HT-29 (cell line): ENCODE measurements at places on chromosomes 12 and 14.

- no peak for DNase-seq
Observed at GRCh38 chr12:107368586-107368985, 275.2 kb upstream of the CRY1 start.

GRCh38 chr12:109594556-109595317, 21.1 kb downstream of the MVK start:
- no peak for DNase-seq

DNA sequence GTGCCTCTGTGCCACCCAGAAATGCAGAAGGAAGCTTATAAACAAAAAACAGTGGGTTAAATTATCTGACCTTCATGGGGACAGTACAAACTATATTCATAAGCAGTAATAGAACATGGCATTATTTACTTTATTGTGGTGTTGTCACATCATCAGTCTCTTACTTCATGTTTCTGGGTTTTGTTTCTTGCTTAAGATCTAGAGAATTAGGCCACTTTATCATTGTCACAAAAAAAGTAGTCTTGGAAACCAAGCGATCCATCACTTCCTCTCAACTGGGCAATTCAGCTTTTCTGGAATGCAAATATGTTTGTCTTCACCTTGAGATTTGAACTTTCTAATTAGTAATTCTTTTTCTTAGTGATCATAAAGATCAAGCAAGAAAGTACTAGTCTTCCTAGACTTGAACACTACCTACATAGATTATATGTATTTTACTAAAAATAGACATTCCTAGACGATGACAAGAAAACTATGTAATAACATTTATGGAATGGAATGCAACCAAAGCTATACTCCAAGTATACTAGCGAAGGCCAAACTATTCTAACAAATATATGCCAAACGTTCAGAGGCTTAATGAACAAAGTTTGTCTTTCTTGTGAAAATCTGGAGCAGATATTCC, 363.4 kb downstream of the DAD1 start:
- DNase-seq: no peak

GRCh38 chr14:34502545-34503225, 36.8 kb downstream of the EAPP start:
- no peak for DNase-seq

DNA sequence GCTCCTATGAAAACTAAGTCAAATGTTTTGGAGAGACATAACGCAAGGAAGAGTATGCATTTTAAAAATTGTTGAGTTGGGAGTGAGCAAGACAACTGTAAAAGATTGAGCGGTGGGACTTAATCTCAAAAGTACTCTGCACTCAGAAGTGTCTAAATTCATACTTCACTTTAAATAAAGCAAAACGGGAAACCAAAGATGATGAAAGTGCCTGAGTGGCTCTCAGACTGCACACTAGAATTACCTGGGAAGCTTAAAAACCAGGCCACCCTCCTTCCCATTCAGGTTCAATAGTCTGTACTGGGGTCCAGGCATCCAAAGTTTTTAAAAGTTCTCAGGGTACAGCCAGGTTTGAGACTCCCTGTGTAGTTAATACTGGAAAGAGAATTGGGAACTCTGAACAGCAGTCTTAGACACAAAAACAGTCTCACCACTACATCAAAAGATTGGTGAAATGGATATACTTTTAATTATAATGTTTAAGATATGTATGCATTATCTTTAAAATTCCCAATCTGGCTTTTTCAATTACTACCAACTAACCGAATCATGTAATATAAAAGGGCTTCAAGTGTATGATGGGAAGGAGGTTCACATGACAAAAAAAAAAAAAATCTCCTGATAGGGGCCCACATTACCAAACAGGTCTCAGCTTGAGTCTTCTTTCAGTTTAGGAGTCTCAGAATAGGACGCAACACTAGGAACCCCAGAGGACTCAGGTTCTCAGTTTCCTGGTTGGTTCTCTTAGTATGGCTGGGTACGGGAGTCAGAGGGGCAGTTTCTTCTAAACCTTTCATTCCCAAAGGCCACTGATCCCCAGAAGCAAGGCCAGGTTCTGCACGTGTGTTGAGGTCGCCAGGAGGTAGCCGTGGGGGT, 1.0 kb downstream of the HOMEZ start:
- peak; percentile 15 for DNase-seq

- no peak for DNase-seq
Observed at GRCh38 chr14:61247935-61248334, 33.2 kb downstream of the TMEM30B start.

DNA sequence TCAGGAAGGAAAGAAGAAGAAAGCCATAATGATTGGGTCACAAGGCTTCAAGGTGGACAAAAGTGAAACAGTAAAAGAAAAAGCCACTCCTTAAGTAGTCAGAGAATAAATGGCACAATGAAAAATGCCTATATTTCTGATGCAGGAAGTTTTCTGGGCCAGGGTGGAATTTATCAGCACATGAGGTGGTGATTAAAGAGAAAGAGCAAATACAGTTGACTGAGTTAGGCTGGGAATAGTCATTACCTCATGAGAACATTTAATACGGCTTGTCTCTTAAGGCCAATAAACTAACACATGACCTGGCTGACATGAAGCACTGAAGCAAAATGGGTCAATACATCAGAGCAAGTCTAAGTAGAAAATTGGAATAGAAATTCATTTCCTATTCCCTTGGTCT, 499.7 kb downstream of the TMTC2 start:
- no peak for DNase-seq

- no peak for DNase-seq
Observed at GRCh38 chr12:24948757-24949722, at the start of gene BCAT1. BCAT1 (minus strand) TSS chr12:24949101; CDS start chr12:24948932, 169 bp downstream.

DNA sequence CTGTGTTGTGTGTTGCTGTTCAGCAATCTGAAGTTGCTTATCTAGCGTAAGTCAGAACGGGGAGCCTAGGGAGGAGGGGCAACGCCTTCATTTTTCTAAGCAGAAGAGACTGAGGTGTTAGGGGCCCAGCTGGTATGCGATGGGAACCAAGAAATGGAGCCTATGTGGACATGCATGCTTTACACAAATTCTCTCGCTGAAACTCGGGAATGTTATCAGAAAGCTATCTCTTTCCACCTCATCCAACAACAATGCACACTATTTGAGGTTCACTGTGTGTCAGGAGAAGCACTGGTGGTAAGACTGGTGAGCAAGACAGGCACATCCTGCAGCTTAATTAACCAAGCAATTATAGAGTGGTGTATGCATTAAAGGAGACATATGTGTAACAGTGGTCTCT, 89.7 kb downstream of the NRXN3 start:
- no peak for DNase-seq

- peak; percentile 39 for DNase-seq
Observed at GRCh38 chr12:60394665-60395064, 798.8 kb downstream of the SLC16A7 start.

- DNase-seq: no peak
Observed at GRCh38 chr12:66197495-66197921, 8.5 kb downstream of the IRAK3 start.

DNA sequence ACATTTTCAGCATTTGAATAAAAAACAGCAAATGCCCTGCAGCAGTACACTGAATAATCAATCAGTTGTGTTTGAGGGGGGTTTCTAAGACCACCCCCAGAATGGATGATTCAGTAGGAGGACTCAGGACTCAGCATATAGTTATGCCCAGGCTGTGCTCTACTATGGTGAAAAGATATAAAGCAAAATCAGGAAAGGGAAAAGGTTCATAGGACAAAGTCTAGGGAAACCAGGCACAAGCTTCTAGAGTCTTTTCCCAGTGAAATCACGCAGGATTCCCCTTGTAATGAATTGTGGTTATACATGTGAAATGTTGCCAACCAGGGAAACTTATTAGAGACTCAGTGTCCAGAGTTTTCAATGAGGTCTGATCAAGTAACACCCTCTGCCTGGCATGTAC, 25.0 kb upstream of the SLC17A8 start:
- no peak for DNase-seq

DNA sequence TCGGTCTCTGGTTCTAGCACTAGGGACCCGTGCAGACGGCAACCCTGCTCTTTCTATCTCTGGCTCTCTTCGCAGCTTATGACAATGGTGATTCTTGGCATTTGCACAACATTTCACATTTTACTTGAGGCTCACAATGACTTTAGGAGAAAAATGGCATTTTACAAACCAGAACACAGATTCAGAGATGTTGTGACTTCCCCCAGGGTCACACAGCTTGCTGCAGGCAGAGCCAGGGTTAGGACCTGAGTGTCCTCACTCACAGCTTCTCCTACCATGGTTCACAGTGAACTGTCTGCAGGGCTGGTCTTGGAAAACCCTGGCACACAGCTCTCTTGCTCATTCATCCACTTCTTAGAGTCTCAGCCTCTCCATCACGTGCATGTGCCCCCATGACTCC, 23.7 kb downstream of the P2RX7 start:
- DNase-seq: no peak

- DNase-seq: peak; percentile 59
Observed at GRCh38 chr12:111788178-111788654, 21.5 kb downstream of the ALDH2 start.

DNA sequence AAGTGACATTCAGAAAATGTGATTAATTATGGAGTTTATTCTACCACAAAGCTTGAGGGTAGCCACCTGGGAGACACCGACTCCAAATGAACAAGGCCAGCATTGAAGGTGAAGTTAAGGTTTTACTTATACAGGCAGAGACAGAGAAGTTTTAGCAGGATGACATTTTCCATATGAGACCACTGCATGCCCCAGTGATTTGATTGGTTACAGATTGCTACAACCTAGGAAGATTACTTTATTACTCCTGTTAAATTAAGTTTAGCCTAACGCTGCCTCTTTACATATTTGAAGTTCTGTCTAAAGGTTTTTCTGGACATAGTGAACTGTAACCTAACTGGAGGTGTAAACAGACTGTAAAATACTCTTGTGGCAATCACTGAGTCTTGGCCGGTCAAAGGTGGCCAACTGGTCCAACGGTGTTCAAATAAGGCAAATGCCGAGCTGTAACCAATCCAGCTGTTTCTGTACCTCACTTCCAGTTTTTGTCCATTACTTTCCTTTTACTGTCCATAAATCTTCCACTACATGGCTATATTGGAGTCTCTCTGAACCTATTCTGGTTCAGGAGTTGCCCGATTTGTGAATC, 57.2 kb downstream of the RIN3 start:
- DNase-seq: no peak

DNA sequence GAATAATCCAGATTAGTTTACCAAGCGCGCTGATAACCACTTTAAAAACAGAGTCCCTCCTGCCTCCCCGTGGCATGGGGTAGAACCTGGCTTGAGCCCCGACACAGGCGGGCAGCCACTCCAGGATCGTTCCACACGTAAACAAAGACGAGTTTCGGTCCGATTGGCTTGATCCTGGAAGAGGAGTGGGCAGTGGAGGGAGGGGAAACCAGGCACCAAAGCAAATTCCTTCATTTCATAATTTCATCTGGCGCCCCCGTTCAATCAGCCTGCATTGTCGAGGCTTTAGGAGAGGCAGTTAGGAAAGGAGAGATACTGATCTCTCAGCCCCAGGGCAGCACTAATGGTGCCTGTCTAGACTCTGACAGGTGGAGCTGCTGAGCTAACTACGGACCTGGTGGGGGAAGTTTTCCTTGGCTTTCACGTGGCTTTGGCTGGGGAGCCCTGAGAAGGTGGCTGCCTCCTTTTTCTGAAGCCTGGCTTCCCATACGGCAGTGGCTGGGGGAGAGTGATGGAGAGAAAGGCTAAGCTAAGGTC, 751 bp upstream of the GPRC5A start:
- peak; percentile 93 for DNase-seq

DNA sequence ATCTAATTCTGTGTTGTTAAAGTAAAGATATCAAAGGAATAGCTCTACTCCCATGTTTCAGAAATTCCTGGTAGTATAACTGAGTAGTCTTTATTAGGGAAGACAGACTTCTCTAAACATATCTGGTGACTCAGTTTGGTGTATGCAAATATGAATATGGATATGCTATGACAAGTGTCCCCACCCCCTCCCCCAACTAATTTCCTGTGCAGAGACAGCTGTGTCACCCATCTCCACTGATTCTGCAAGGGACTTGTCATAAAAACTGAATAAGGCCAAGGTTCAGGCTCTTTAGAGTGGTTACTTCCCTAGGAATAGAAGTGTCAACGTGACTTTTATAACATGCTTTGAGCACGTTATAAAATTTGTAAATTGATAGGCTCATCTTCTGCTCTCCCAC, 429.1 kb downstream of the DAD1 start:
- DNase-seq: no peak

DNA sequence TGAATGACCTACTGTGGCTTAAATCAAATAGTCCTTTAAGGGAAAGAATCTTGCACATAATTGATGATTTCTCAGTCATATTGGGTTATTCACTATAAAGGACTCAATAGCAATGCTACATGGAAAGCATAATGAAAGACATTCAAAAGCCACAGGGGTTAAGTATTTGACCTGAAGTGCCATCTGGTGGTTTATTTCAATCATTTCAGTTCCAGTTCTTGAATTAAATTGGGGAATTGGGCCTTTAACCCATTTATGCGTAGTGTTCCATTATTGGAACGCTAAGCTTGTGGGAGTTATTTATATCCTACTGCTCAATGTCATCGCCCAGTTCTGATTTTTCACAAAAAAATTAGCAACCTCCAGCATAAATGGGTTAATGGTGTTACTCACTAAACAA, 41.3 kb upstream of the C12orf71 start:
- peak; percentile 48 for DNase-seq

DNA sequence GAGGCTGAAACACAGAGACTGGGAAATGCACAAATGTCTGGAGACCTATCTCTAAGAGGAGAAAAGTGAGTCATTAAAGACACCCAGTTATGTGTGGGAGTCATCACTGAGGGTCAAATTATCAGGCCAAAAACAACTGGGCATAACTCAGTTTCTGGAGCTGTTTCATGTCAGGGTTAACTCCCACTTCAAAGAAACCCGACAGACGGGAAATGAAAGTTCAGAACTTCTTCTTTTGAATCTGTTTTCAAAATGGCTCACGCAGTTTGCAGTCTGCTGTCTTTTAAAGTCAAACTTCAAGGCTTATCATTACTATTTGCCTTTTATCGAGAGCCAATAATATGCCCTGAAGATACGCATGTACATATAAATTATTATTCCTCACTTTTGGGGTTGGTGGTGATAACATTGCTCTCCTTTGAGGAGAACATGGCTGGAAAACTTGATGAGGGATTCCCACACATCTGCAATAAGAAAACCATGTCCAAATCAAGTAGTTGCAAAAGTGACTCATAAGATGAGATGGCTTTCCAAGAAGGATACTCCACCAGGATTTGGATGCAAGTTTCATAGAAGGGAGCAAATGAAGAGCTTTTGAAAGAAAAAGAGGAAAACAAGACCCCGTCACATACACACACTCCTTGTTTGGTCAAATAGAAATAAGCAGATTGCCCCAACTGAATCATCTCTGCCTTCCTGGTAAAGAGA, 341.4 kb downstream of the ADAMTS20 start:
- no peak for DNase-seq

- DNase-seq: no peak
Observed at GRCh38 chr14:51828017-51828797, 32.2 kb upstream of the GNG2 start.
